IMR-90 (cell line): ENCODE measurements at places on chromosomes 4 and X. TPM values are rescaled to one million over a fixed set of nuclear protein-coding genes. Genes with fewer than 3 reads are reported as not detected.

Gene KLB
- total RNA-seq: not detected in 2 replicates

Gene CLDN2
- total RNA-seq: not detected in 2 replicates

Gene BEND2
- not detected in 2 replicates for total RNA-seq

Gene ITIH6
- not detected in 2 replicates for total RNA-seq

Gene WWC2
- 27.4 and 28.1 TPM in 2 replicates for total RNA-seq

Gene GNRHR
- total RNA-seq: not detected in 2 replicates

Gene IL2RG
- not detected in 2 replicates for total RNA-seq

Gene CHIC1
- 7.3 and 13.1 TPM in 2 replicates for total RNA-seq

Gene ACSL4
- total RNA-seq: 59.7 and 97.5 TPM in 2 replicates

Gene EOLA2
- 22.5 and 23.7 TPM in 2 replicates for total RNA-seq

Gene PAGE2B
- not detected in 2 replicates for total RNA-seq

Gene PHOX2B
- total RNA-seq: not detected in 2 replicates

Gene MAP7D3
- total RNA-seq: 21.7 and 23.8 TPM in 2 replicates
